Panc1 (cell line): ENCODE measurements at places on chromosomes 3 and 15.
A peak's percentile ranks its signal among the peaks of the same experiment; 100 is the strongest.

- no peak for DNase-seq
These were observed 23.1 kb downstream of the SRGAP3 start for GRCh38 chr3:9226326-9226725.

DNA sequence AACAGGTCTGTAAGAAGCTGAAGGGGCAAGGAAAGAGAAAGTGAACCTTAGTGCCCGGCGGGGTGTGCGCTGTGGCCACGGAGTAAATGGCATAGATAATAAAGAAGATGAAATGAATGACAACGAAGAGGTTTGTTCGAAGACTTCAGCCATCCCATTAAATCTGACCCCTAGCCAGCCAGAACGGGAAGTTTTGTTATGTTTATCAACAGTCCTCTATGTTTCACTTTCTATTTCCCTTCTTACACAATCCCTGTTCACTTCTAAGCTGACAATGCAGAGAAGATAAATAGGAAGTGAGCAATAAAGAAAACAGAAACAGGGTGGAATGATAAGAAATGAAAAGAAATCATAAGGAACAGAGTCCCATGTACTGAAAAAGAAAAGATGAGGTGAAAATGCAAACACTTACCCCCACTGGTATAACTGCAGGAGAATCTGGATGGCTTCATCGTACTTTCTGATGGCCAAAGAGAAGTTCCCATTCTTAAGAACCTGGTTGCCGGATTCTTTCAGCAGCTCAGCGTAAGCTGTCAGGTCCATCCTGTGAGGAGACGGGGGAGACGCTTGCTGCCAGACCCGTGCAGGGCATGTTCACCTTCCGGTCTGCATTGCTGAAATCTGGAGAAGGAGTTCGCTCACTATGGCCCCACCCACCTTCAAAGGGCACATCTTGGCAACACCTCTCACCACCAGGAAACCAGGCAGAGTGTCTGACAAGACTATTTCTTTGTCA, 36.8 kb downstream of the TRANK1 start:
- DNase-seq: peak; percentile 46

- no peak for DNase-seq
These were observed 279.6 kb upstream of the CTDSPL start for GRCh38 chr3:37582086-37582485.

GRCh38 chr15:72118017-72118978, at the start of the genes MYO9A and SENP8:
TSS of gene MYO9A (minus strand) at chr15:72118150. CDS start at chr15:72046563, 71,587 bp downstream.
TSS of gene SENP8 (plus strand) at chr15:72118403. CDS start at chr15:72139624, 21,221 bp downstream.
- peak; percentile 96 for DNase-seq

- no peak for DNase-seq
These were observed 49.9 kb downstream of the IGSF11 start for GRCh38 chr3:118984699-118985098.

DNA sequence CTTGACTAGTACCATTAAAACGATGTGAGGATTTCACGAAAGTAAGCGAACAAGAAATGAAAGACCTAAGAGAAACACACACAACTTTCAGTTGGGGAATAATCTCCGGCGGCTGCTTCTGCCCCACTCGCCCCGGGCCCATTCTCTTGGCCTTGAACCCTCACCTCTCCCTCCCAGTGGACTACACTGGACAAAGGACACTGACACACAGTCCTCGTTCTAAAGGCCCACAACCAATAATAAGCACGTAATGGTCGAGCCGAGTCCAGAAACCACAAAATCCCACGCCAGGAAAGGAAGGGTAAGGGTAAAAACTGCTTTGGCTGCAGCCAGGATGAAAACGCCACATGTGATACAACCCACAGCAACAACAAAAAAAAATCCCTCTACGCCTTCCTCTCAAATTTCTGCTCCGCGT, 469 bp downstream of the ZNF770 start:
- no peak for DNase-seq

DNA sequence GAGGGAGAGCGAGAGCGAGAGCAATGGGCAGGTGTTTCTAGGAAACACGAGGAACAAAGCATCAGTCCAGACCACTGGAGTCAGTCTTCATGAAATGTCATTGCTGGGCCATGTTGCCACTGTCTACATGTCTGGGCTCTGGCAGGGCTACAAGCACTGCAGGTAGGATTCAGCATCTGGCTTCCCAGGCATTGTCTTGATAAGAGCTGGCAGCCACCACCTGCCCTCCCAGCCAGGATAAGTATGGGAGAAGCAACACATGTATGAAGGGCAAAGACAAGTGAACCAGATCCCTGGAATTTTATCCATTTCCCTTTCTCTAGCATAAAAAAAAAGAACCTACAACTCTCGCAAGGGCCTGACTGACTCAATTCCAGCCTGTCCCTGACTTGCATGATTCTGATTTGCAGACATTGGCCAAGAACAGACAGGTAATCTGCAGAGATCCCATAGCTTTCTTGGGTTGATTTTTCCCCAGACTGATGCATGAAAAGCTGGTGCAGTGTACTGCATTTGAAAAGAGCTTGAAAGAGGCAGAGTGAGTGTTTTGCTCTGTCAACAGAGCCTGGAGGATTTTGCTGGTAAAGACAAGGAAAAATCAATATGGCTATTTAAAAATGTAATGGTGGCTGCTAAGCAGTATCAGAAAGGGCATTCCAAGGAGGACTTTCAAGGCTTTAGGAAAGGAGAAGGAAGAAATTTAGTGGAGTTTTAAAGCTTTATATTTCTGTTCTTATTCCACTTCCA, 157.2 kb upstream of the MYRIP start:
- DNase-seq: no peak
